Glutamatergic neuron (in vitro differentiated cells): ENCODE measurements at places on chromosomes 1 and 21.
A peak's percentile ranks its signal among the peaks of the same experiment; 100 is the strongest.

DNA sequence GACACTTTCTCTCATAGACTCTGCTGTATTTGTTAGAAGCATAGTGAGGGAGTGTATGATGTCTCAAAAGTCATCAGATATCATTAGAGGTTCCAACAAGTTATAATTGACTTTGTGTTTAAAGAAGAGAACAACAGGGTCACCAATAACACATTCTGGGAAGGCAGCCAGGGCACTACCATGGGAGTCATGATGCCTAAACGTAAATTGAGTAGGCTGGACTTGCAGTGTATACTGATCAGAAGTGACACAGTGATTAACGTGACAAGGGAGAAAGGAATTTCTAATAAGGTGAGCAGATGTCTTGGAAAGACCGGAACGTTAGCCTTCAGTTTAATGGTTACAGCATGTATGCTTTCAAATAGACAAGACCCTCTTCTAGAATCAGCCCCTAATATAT lies 973.2 kb downstream of the NCAM2 start:
- no peak for DNase-seq

DNA sequence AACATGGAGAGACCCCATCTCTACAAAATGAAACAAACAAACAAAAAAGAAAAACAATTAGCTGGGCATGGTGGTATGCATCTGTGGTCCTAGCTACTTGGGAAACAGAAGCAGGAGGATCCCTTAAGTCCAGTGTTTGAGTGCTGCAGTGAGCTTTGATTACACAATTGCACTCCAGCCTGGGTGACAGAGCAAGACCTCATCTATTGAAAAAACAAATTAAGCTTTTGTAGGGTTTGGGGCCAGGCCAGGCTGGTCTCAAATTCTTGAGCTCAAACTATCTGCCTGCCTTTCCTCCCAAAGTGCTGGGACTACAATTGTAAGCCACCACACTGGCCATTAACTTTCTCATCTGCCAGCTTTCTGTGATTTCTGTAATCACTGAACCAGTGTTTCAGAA lies 27.2 kb downstream of the NIPAL3 start:
- DNase-seq = no peak

DNA sequence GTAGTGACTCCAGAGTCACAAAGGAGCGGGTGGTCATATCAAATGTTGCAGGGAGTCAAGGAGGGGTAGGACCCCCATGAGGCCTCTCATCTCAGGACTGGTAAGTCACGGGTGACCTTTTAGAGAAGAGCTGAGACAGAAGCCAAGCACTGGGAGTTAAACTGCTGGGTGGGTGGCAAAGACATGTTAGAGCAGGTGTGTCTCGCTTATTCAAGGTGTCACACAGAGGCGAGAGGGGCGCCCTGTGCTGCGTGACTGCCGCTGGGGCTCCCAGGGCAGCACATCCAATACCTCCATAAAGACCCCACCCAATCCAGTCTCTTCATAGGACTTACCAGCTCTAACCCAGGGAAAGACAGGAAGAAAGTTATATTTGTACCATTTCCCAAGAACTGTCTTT lies 15.2 kb downstream of the CASQ2 start:
- DNase-seq = no peak

- peak; percentile 43 for DNase-seq
Measured at GRCh38 chr1:37794372-37795339, 1.0 kb downstream of the MANEAL start.

DNA sequence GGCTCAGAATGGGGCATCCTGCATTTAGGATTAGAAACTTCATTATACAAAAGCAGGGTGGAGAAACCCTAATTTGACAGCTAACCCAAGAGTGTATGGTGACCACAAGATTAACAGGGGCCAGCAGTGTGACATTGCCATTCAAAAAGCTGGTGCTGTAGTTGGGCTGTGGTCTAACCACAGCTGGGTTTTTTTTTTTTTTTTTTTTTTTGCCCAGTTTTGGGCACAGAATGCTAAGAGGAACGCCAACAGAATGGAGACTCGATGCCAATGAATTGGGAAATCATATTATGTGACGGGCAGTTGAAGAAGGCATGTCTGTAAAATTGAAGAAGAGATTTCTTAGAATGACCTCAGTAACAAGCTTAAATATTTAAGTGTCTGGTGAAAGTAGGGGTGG lies 58.4 kb downstream of the NFIA start:
- no peak for DNase-seq

DNA sequence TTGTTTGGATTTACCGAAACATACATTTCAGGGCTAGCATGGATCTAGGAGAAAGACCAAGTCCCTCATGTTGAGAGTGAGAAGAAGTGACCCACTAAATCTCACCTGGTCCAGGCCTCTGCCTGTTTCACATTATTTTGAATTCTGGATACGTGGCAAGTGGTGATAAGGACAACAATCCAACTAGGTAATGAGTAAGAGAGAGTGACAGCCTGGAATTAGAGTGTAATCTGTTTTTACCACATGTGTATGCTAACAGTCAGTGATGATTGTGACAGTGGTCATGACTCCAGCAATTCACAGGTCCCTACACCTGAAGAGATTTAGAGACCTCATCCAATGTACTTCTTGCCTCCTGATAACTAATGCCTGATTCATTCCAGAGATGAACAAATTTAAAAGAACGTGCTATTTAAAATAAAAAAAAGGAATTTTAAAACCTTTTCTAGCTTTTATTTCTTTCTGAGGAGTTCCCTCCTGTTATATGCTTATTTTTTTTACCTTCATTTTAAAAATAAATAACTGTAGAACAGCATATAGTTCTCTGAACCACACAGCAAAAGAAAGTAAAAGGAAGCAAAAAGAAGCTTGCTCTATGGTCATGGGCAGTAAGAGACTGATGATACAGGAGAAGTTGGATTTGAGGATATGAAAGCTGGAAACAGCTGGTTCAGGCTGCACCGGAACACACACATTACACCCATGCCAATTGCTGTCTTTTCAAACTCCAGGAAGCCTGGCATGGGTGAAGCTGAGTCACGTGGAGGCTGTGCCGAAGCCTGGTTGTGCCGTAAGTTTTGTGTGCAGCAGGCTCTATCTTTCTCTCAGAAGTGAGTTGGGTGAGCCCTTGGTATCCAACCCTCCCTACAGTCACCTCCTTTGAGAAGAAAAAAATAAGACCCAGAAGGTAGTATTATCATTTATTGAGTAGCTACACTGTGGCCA lies 14.7 kb downstream of the C1orf116 start:
- DNase-seq = no peak

GRCh38 chr1:230866171-230867070 lies 1.9 kb downstream of the C1orf198 start:
- DNase-seq = no peak

DNA sequence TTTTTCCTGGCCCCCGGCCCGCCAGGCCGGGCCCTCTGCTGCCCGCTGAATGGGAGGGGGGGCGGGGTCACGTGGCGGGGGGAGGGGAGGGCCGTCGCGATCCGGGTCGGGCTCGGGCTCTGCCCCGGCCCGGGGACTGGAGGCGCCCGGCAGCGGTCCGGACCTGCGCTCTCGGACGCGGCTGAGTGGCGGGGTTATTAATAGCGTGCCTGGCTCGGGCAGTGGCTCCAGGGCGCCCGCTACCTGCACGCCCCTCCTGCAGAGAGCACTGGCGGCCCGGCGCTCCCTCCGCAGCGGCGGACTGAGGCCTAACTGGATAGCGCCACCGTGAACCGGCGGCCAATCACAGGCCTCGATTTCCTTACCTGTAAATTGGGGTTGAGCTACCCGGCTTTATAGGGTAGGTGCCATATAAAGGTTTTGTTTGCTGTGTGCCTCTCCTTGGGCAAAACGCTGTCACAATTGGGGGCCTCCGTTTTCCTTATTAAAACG lies 28.1 kb downstream of the AHDC1 start:
- DNase-seq = no peak

- DNase-seq = no peak
Measured at GRCh38 chr1:109399326-109399957, 1.7 kb upstream of the SORT1 start.

GRCh38 chr1:57887964-57888491 lies 464.2 kb upstream of the DAB1 start:
- DNase-seq = no peak
